Mesenteric fat pad (tissue), 1 donor: ENCODE measurements at places on chromosomes 12 and 14. TPM values are rescaled to one million over a fixed set of nuclear protein-coding genes. Genes with fewer than 3 reads are reported as not detected.

DNA sequence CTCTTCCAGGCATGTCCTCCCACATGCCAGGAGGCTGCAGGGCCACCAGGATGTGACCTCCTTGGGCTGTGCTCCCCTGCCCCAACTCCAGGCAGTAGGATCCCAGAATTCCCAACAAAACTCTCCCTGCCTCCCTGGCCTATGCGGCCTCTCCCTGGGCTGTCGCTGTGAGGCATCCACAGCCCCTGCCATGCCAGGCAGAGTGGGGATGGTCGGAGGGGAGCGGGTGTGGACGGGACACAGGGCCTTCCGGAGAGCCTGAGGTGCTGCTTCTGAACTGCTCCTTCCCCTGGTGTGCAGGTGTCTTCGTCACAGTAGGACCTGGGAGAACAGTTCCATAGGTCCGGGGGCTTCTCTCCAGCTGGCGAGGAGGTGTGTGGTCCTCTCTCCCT, 18.3 kb downstream of the GPR132 start:
- no peak for DNase-seq

DNA sequence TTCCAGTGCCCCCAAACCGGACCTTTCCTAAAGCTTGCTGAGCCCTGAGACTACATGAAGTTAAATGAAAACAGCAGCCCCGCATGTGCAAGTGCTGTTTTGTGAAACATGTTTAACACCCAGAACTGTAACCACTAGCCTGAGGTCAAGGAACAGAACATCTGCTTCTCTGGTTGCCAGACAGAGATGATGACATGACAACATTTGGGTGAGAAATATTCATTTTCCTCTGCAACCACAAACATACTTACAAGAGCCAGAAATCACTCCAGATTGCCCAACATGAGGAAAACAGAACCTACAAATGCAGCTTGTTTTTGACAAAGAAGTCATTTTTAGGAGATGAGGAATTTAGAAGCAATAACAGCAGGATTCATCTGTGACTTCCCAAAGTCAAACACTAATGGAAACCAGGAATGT, 110.4 kb downstream of the BCAT1 start:
- no peak for DNase-seq

- no peak for DNase-seq
These were observed 1.8 kb upstream of the RAB5B start for GRCh38 chr12:55972042-55972441.

Gene DDX24
- 198 TPM for total RNA-seq

Gene SUPT16H
- total RNA-seq = 52.6 TPM

DNA sequence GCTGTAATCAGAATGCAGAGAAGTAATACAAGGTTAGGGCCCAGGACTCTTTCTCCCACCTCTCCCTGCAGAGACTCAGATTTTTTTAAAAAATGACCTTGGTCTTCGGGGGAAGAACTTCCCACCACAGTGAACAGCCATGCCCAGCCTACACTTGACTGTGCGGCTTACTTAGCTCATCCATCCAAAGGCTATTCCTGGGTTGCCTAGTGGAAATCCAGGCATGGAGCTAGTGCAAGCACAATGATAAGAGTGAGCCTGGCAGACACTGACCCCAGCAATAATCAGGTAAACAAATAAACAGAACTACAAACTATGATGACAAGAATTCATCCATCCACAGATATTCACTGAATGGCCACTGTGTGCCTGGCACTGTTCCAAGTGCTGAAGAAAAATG, 14.7 kb downstream of the SERPINA5 start:
- DNase-seq = no peak

GRCh38 chr14:58243790-58244555, 670 bp upstream of the PSMA3 start:
- DNase-seq = no peak
